CD8-positive, alpha-beta T cell (primary cell): ENCODE measurements at places on chromosomes 7 and 10. TPM values are rescaled to one million over a fixed set of nuclear protein-coding genes. Genes with fewer than 3 reads are reported as not detected.

- no peak for DNase-seq
These were observed 290.8 kb upstream of the PCDH15 start for GRCh38 chr10:55091691-55092328.

DNA sequence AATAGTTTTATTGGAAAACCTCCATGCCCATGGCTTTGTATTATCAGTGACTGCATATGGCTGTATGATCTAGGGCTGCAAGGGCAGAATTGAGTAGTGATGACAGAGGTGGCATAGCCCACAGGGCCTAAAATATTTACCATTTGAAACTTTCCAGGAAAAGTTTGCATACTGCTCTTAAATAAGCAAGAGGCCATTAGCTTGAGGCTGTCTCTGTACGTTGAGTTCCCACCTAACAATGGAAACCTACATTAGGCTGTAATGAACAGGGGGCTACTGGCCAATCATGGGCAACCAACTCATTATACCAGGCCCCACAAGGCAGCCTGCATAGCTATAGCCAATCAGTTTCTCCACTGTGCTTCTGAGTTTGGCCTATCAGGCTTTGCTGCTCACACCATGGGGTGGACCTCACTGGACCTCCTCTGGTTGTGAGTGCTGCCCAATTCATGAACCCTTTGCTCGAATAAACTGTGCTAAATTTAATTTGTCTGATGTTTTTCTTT is 673 bp upstream of the ST8SIA6 start:
- no peak for DNase-seq

DNA sequence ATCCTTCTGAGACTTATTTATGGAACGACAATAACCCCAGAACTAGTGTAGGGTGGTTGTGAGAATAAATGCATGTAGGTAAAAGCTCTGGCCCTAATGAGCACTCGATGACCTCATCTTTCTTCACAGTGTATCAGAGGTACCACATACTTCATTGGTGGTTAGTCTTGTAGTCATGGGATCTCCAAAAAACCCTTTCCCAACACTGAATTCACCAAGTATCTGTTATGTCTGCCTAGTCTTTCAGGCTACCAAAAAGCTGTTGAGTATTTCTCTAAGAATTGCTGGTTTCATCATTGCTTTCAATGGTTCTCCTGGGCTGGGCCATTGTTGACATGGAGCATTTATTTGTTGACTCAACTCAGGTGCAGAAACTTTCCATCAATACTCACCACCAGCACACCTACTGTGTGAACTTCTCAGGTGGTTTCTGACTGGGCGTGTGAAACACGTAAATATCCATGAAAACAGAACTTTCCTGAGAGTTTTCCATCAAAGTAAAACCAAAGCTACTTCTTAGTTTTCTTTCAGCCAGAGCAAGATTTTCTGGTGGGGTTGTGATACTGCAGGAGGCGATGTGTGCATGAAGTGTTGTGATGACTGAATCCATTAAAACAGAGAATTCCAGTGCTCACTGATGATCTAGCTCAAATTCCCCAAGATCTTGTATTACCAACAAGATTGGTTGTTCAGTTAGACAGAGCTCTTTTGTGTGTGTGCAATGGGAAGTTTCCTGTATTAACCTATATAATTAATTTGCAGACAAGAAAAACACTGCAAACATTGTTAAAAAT is 51.4 kb upstream of the SLC35B4 start:
- DNase-seq, result no peak

DNA sequence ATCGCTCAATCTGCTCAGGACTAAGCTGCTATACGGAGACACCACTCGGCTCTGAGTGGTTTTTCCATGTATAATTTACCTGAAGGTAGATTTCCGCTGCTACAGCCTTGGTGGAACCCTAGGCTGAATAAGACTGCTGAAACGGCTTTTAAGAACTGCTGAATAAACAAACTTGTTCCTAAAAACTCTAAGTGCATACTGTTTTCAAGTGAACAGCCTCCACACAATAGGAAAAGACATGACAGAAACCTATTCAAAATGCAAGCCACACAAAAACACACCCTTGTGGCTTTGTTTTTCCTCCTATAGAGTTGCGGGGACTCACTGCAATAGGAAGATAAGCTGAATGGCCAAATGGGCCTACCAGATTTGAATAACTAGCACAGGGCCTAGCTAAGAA is 117.2 kb downstream of the UBE2H start:
- DNase-seq, result no peak

PON3 gene
- not detected for total RNA-seq

ZPBP gene
- not detected for total RNA-seq
